ENCODE measurements at places on chromosomes 16 and 17. TPM values are rescaled to one million over a fixed set of nuclear protein-coding genes. Genes with fewer than 3 reads are reported as not detected.

- H3K4me3 ChIP-seq = no peak overlapping the region
- H3K4me1 ChIP-seq = peaks cover 9% of the 10 kb centered on the region
- H3K27me3 ChIP-seq = no peaks in the 10 kb centered on the region
- H3K36me3 ChIP-seq = no peaks in the 10 kb centered on the region
- no peak for DNase-seq
Observed at GRCh38 chr16:28532940-28533647, 5.7 kb downstream of the NUPR1 start.

- no peak overlapping the region for H3K27ac ChIP-seq
- peaks cover 7% of the 10 kb centered on the region for H3K27me3 ChIP-seq
- DNase-seq = no peak
Observed at GRCh38 chr16:56116577-56116964, 74.7 kb upstream of the GNAO1 start.

GRCh38 chr16:694187-694862 lies 4.1 kb upstream of the WDR24 start:
- no peaks in the 10 kb centered on the region for H3K36me3 ChIP-seq
- DNase-seq = peak; percentile 61
- no peak overlapping the region for H3K27ac ChIP-seq

ADGRG1 gene
- total RNA-seq = 1.7 TPM

DNA sequence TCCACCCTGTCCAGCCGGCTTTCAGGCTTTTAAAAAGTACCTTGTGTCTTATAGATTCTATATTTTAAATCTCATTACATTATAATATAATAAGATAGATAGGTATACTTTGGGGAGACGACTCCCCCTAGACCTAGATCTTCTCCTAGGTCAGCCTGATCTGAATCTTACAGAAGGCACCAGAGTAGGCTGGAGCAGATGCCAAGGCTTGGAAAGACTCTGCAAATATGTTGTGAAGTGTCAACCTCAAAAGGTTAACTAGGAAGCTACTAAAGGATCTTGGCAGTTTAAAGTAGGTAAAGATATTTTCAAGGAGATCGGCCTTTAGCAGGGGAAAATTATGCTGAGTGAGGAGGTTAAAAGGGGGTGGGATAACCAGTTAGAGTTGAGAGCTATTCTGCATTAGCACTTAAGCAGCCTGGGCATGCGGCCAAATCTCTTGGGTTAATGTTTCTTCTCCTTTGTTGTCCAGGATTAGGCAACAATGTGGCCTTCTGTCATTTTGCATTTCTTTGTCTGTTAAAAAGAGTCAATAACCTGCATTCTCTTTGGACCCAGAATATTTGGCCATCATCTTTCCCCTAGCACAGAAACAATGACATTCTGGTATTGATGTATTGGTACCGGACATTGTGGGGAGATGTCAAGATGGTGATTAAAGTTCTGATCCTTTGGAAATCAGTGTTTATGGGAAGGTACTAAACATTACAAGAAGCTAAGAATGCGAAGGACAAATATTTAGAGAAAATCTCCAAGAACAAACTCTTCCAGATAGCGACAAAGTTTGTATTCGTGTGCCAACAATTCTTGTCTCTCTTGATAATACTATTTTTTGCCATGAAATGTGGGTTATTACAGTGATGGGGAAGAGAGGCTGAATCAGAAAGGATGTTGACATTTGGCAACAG lies 51.2 kb upstream of the DHX40 start:
- no peaks in the 10 kb centered on the region for H3K4me1 ChIP-seq
- no peak for DNase-seq
- H3K36me3 ChIP-seq = no peaks in the 10 kb centered on the region
- H3K4me3 ChIP-seq = no peak overlapping the region
- no peak overlapping the region for H3K27ac ChIP-seq
- H3K27me3 ChIP-seq = no peaks in the 10 kb centered on the region

RAPGEFL1 gene
- 19.9 TPM for total RNA-seq

GRCh38 chr17:58060596-58061191 lies 22.5 kb upstream of the DYNLL2 start:
- no peak overlapping the region for H3K27ac ChIP-seq
- no peaks in the 10 kb centered on the region for H3K36me3 ChIP-seq

- H3K4me1 ChIP-seq = peaks cover 24% of the 10 kb centered on the region
- no peak overlapping the region for H3K27ac ChIP-seq
- no peak overlapping the region for H3K4me3 ChIP-seq
- peaks cover 3% of the 10 kb centered on the region for H3K27me3 ChIP-seq
- H3K36me3 ChIP-seq = peaks cover 26% of the 10 kb centered on the region
Observed at GRCh38 chr17:53736516-53737240, 86.0 kb upstream of the KIF2B start.

- no peaks in the 10 kb centered on the region for H3K27me3 ChIP-seq
- no peaks in the 10 kb centered on the region for H3K4me1 ChIP-seq
- DNase-seq = no peak
- H3K27ac ChIP-seq = no peak overlapping the region
- H3K36me3 ChIP-seq = no peaks in the 10 kb centered on the region
Observed at GRCh38 chr17:64457156-64457555, 8.2 kb downstream of the MILR1 start.

DNA sequence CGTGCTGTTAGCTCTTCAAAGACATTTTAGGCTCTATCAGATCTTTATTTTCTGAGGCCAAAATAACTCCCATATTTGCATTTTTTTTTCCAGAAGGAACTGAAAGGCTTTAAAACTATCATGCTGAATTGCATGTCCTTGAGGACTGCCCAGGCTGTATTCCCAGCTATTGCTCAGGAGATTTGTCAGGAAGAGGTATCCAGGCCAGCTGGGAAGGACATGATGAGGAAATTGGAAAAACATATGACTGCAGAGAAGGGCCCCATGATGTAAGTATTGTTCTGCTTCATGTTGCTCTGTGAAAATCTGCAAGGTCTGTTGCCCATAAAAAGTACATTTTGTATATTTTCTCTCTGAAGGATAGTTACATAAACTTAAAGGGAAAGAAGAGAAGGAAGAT lies 5.7 kb downstream of the CDC6 start:
- H3K27ac ChIP-seq = peak overlapping the region; percentile 28
- no peak overlapping the region for H3K4me3 ChIP-seq
- H3K36me3 ChIP-seq = peaks cover 74% of the 10 kb centered on the region
- H3K27me3 ChIP-seq = no peaks in the 10 kb centered on the region
- peaks cover 54% of the 10 kb centered on the region for H3K4me1 ChIP-seq

MBTD1 gene
- total RNA-seq = 40.6 TPM

- H3K4me1 ChIP-seq = peaks cover 8% of the 10 kb centered on the region
- peaks cover 53% of the 10 kb centered on the region for H3K36me3 ChIP-seq
- DNase-seq = peak; percentile 45
- H3K27me3 ChIP-seq = no peaks in the 10 kb centered on the region
- no peak overlapping the region for H3K4me3 ChIP-seq
- H3K27ac ChIP-seq = no peak overlapping the region
Observed at GRCh38 chr17:82615084-82616020, 32.9 kb downstream of the WDR45B start.

DNA sequence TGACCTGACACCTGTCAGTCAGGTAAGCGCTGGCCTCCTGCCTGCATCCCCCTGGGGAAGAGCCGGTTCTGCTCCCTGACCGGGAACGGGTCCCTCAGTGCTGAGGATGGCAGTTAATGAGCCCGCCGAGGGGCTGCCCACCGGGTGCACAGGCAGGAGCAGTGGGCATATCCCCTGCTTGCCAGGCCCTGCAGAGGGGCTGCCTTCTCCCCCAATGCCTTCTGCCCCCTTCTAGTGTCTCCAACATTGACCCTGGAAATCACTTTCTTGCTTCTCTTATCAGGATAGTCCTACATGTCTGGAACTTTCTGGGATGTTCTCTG lies 388.5 kb downstream of the SEC14L1 start:
- H3K27ac ChIP-seq = no peak overlapping the region
- peaks cover 26% of the 10 kb centered on the region for H3K36me3 ChIP-seq
- H3K4me1 ChIP-seq = peaks cover 3% of the 10 kb centered on the region
- DNase-seq = no peak

DNA sequence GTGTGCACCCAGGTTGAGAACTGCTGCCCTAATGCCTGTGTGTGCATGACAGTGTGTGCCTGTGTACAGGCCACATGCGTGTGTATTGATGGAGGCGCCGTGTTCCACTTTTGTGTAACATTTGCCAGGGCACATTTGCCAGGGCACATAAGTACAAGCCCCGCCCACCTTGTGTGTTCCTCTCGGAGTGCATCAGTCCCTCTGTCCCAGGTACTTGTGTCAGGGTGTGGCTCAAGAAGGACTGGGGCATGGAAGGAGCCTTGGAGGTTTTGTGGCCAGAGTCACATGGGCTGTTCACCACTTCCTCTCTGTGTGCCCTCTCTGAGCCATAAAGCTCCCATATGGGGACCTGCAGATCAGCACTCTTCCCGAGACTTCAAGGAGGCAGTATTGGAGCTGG lies 73.9 kb downstream of the MRM1 start:
- peaks cover 14% of the 10 kb centered on the region for H3K4me1 ChIP-seq
- no peaks in the 10 kb centered on the region for H3K27me3 ChIP-seq
- no peak for DNase-seq
- 0 out of 2 replicates have a peak overlapping the region, but pooled peaks have one; percentile 89 for H3K27ac ChIP-seq

DNA sequence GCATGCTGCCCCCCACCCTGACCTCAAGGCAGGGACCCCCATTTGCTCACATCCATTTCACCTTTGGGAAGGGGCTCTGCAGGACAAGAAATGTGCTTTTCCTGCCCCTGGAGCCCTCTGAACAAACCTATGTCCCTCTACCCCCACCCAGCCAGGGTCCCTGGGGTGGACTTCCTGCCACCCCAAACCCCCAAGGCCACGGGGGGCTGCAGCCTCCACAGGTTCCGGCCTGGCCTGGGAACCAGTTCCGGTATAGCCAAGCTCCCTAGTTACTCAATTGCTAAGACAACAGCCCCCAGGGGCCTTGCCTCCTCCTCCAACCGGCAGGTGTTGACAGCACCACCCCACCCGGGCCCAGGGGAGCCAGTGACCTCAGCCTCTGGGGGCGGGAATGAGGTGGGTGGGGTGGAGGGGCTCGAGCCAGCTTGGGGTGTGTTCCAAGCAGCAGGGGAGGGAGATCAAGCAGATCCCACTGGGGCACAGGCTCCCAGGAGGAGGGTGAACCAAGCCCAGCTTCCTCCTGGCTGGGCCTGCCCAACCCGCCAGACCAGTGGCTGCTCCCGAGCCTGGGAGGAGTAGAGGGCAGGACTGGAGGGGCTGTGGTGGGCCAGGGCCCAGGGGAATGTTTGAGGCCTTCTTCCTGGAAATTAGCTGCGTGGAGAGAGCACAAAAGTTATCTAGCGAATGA lies 6.6 kb downstream of the PNMT start:
- H3K36me3 ChIP-seq = no peaks in the 10 kb centered on the region
- no peak for DNase-seq
- H3K4me1 ChIP-seq = peaks cover 29% of the 10 kb centered on the region
- H3K27me3 ChIP-seq = peaks cover 10% of the 10 kb centered on the region
- no peak overlapping the region for H3K27ac ChIP-seq
- H3K4me3 ChIP-seq = no peak overlapping the region

DNA sequence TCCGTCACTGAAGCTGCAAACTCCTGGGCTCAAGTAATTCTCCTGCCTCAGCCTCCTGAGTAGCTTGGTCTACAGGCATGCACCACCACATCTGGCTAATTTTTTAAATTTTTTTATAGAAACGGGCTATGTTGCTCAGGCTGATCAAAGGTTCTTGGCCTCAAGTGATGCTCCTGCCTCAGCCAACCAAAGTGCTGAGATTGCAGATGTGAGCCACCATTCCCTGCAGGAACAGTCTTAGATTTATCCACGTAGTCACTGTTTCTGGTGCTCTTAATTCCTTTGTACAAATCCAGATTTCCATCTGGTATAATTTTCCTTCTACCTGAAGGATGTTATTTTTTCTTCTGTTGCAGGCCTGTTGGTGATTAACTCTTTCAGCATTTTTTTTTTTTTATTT lies 13.0 kb downstream of the SLC26A11 start:
- H3K27me3 ChIP-seq = no peaks in the 10 kb centered on the region
- DNase-seq = no peak
- H3K36me3 ChIP-seq = peaks cover 47% of the 10 kb centered on the region
- H3K27ac ChIP-seq = no peak overlapping the region
- H3K4me3 ChIP-seq = no peak overlapping the region

CHST5 gene
- total RNA-seq = 0.71 TPM

DNA sequence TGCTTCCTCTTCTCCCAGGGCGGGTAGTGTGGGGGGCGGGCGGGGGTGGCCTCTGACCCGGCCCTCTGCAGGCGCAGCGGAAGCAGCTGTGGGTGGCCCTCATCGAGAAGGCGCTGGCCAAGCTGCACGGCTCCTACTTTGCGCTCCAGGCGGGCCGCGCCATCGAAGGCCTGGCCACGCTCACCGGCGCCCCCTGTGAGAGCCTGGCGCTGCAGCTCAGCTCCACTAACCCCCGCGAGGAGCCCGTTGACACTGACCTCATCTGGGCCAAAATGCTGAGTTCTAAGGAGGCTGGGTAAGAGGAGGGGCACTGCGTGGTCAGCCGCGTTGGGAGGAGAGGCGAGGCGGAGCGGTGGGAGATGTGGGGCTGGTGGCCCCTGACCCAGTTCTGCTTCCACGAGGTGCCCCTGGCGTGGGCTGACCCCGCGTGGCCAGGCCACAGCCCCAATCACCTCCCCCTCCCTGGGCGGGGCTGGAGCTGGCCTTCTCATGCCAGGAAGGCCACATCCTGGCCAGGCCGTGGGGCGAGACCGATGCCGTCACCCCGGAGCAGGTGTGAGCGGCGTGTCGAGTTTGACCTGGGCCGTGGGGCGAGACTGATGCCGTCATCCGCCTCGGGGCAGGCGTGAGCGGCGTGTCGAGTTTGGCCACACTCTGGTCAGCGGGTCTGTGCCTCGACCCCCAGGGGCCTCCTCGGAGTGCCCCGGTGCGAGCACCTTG lies 10.5 kb upstream of the PRR35 start:
- H3K4me3 ChIP-seq = no peak overlapping the region

- no peak overlapping the region for H3K4me3 ChIP-seq
- no peaks in the 10 kb centered on the region for H3K27me3 ChIP-seq
- no peak for DNase-seq
- no peak overlapping the region for H3K27ac ChIP-seq
- no peaks in the 10 kb centered on the region for H3K4me1 ChIP-seq
Observed at GRCh38 chr16:47562366-47562765, 101.2 kb downstream of the PHKB start.

DNA sequence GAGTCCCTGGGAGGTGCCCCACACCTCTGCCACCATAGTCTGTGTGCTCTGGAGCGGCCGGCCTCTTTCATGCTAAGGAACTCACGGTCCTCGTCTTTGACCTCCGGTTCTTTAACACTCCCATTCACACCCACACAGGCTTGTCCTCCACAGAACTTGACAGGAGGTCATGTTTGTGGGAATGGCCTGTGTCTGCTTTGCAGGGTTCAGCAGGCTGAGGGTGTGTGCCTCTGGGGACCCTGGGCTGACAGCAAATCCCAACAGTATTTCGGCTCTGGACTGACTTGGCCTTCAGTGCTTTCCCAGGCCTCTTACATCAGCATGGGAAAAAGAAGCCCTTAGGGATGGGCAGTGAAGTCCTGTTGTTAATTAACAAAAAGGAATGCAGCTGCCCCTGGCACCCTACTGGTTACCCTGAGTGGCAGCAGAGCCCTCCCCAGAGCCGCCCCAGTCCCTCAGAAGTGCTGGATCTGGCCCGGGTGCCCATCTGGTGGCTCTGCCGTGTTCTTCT lies 35.4 kb upstream of the ADORA2B start:
- no peak overlapping the region for H3K27ac ChIP-seq
- H3K36me3 ChIP-seq = no peaks in the 10 kb centered on the region
- H3K4me1 ChIP-seq = peaks cover 9% of the 10 kb centered on the region
- H3K4me3 ChIP-seq = no peak overlapping the region
- DNase-seq = peak; percentile 9

All from WTC11 (cell line).